Neural crest cell (in vitro differentiated cells): ENCODE measurements at places on chromosomes 2 and 18.
A peak's percentile ranks its signal among the peaks of the same experiment; 100 is the strongest.

DNA sequence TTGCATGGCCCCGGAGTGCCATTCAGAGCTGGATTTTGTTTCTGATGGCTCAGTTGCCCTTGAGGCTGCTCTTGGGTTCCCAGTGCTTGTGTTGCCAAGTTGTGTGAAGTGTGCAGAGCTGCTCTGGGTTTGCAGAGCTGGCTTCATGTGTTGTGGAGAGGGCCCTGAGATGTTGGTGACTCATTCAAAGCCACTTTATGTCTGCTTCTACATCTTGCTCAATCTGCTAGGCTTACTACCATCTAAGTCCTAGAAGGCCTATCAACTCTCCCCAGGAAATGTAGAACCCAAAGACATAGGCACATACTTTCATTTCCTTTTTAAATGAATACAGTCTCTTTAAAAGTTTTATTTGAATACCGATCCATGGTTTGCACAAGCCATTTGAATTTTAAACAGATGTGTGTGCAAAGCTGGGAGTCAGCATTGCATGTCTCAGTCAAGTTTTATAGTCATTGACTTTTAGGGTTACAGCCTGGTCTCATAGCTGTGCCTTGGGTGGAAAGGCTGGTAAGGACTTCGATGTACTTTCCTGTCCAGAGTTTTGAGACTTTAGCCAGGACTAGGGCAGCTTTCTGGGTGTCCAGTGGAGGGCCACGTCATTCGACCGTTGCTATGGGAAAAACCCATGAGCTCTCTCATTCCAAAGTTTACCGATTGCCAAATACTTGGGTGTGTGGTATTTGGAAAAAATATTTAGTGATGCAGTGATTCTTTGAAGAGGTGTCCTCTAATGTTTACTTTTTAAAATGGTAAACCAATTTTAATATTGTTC, 105.0 kb downstream of the LTBP1 start:
- no peak for DNase-seq

DNA sequence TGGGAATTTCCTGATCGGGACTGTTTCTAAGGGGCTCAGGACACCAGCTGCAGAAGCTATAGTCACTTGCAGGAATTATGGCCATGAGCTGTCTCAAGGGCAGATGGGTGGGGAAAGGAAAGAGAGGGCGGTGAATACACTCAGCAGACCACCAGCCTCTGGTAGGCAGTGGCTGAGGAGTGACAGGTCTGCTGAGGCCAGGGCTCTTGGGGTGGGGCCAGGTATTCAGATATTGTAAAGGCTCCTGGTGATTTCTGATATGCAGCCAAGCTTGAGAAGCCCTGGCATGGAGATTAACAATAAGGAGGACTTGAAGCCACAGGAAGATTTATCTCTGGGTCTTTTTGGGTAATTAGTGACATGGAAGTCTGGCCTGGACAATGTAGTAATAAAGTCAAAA, 145.3 kb upstream of the AQP4 start:
- DNase-seq, result no peak

- peak; percentile 93 for DNase-seq
These were observed 83.9 kb downstream of the ARHGEF4 start for GRCh38 chr2:130920415-130921163.

DNA sequence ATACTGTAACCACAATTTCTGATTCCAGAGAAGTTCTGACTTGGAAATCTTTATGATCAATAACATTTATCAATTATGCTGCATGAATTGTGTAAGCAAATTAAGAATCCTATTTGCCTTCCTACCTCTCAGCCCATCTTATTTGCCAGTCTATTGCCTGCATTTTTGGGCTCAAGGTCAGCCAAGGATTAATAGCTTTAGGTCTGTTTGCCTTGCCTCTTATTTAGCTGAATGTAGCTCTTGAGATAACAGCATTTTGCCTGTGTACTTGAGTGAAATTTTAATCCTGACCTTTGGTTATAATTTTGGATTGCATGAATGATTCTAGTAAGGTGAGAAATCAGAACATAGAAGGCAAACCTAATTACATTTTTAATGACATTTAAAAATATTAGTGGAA, 51.2 kb downstream of the MYO3B start:
- DNase-seq, result no peak

DNA sequence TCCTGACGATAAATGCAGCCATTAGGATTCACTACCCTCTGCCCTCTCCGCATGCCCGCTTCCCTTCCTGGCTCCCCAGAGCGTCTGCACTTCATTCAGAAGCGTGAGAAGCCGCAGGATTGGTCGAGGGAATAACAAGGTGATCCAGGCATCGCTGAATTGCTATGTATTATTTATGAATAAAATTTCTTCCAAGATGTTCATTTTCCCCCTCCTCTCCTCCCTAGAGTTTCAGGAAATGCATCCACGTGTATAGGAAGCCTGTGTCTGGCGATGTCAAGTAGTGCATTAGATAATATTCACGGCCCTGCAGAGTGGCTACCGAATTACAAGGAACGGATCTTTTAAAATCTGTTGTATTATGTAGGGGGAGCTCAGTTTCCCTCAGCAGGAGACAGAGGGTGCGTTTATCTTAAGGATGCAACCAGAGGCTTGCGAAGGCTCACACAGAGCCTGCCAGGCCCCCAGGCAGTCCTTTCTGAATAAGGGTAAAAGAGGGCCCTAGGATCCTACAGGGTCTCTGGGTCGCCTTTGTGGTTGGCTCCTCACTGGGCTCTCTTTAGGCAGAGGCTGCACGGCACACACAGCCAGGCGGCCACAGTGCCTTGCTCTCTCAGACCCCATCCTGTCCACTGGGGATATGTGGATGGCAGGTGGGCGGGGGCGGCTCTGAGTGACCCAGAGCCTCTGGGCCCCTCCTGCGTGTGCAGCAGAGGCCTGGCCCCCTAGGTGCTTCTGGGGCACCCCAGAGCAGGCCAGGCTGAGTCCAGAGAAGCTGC, 224.1 kb upstream of the PXDN start:
- no peak for DNase-seq

DNA sequence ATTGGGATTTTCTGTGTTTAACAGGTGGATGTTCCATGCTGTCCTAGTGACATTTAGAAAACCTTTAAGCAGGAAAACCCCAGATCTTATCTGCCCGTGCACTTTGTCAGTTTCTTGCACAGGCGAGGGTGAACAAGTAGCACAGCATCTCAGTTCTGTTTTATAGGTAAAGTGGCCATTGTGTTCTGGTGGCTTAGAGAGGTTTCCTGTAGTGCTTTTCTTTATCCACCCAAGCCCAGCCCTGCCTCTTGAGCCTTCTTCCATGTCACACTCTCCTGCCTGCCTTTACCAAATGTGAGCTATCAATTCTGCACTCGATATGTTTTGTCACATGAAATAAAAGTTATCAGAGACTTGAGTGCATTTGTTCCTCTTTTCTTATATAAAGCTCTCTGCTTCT, 135.3 kb upstream of the NOSTRIN start:
- DNase-seq, result no peak

DNA sequence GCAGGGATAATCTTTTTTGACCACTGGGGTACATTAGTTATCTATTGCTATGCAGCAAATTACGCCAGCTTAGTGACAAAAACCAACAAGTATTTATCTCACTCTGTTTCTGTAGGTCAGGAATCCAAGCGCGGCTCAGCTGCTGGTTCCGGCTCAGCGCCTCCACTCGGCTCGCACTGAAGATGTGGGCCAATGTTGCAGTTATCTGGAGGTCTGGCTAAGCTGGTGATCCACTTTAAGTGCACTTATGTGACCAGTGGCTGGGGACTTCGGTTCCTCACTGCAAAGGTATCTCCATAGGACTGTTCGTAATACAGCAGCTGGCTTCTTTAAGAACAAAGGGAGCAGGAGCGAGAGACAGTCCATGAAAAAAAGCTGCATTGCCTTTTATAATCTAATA, 591.9 kb downstream of the TMEM182 start:
- no peak for DNase-seq

- no peak for DNase-seq
These were observed 40.9 kb downstream of the RBBP8 start for GRCh38 chr18:22974001-22974400.

DNA sequence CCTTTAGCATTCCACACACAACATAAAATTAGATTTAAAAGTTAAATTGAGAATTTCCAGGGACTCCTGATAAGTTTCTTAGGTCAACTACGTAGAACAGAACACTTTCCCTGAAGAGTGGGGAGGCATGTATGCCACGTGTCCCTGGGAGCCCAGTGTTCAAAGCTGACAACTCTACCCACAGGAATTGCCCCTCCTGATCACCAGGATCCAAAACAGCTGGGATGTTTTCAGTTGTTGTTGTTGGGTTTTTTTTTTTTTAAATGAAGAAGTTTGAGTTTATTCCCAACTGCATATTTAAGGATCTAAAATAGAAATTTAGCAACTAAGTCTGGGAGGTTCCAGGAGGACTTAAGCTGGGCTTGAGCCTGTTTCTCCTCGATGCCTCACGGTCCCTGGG, 100.5 kb downstream of the TPGS2 start:
- DNase-seq, result no peak

GRCh38 chr2:30968660-30969397, 161.6 kb upstream of the CAPN13 start:
- DNase-seq, result no peak

GRCh38 chr2:238121511-238122286, 16.8 kb upstream of the KLHL30 start:
- no peak for DNase-seq

- no peak for DNase-seq
These were observed 528.8 kb downstream of the CMPK2 start for GRCh38 chr2:6336752-6337471.

DNA sequence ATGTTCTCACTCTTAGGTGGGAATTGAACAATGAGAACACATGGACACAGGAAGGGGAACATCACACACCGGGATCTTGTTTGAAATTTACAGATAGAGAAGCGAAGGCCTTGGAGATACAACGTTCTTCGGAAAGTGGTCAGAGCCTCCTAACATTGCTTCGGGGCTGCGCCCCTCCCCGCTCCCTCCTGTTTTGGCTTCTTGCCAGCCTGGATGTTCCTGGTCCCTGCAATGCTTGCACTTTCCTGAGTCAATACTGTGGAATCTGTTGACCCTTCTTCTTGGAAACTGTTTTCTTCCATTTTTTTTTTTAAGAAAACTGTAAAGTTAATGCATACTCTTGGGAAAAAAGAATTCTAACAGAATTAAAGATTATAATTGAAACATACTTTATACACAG, 360.8 kb downstream of the SOCS6 start:
- no peak for DNase-seq

- DNase-seq, result no peak
These were observed 9.7 kb upstream of the ECEL1 start for GRCh38 chr2:232497348-232497747.

DNA sequence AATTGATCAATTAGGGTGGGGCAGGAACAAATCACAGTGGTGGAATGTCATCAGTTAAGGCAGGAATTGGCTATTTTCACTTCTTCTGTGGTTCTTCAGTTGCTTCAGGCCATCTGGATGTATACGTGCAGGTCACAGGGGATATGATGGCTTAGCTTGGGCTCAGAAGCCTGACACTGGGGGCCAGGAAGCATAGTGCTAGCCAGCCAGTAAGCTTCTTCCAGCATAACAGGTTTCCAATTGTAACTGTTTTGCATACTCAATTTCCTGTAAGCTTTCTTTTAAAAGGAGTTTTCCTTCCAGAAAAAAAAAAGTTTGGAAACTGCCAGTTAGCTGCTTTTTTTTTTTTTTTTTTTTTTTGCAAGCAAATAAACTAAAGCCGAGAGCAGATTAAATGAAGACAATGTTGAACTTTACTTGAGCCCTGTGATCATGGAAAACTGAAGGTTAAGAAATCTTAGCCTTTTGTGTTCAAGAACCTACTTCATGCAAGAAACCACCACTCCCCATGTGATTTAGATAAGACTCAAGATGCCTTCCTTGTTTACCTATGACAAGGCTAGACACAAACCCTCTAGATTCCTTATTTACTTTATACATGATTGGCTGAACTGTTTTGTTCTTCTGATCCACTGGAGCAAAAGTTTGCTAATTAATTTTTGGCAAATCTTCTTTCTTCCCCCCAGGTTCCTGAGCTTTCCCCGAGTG, 126.9 kb upstream of the LINC00305 start:
- DNase-seq, result no peak

DNA sequence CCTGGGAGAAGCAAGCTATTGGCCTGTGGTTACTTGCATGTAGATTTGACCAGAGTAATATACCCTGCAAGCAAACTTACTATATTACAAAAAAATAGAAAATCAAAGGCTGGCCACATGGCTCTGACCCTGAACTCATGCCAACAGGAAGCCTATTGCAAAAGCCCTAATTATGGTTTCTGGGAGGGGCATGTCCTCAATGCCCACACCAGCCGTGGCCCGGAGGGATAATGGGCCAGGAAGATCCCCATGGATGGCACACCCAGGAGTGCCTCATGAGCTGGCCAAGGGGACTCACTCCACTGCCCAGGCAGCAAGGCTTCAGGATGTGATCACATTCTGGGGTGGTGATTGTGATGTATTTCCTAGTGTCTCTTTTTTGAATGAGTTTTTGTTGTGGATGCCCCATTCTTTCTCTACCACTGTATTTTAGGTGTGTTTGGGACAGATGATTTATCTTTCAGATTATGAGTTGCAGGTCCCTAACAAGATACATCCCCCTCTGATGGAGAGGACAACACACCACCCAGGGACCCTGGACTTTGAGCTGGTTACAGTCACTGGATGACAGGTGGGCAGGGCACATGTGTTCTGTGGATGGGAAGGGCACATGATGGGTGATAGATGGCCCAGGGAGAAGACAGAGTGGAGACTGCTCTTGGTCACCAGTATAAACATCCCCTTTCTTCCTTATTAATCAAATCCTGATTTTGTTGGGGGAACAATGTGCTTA, 18.7 kb upstream of the TFCP2L1 start:
- DNase-seq, result no peak

- no peak for DNase-seq
These were observed 398.1 kb downstream of the TNS1 start for GRCh38 chr2:217604527-217605194.

- no peak for DNase-seq
These were observed 87.6 kb downstream of the ALPK2 start for GRCh38 chr18:58541146-58541788.

DNA sequence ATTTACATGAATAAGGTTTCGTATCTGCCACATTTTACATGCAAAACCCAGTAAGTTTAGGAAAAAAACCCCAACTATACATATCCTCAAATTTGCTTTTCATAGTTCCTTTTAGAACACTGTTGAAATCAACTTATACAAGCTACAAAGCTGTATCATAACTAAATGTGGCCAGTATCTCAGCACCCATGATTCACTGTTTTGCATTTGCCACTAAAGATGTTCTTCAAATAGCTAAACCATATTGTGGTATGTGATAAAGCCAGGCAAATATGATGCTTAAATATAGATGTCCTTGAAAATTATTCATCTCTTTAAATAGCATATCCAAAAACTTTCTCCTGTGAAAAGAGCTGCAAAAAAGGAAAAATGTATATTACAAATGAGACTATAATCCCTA, 29.9 kb downstream of the ROCK2 start:
- DNase-seq, result no peak
